ENCODE measurements at places on chromosomes 5 and 9. TPM values are rescaled to one million over a fixed set of nuclear protein-coding genes. Genes with fewer than 3 reads are reported as not detected.

TMEM252 gene
- total RNA-seq = not detected

GOLGA1 gene
- total RNA-seq = 9.6 TPM

TNC gene
- 3.3 TPM for total RNA-seq

TEX48 gene
- not detected for total RNA-seq

HTR4 gene
- not detected for total RNA-seq

CERCAM gene
- 15.2 TPM for total RNA-seq

SLU7 gene
- 28.7 TPM for total RNA-seq

PURA gene
- total RNA-seq = 9.0 TPM

PCDHGC5 gene
- total RNA-seq = 1.1 TPM

CCL27 gene
- 1.0 TPM for total RNA-seq

GRCh38 chr5:72123764-72124376, 16.6 kb downstream of the MAP1B start:
- no peak for DNase-seq
- H3K4me3 ChIP-seq = no peak overlapping the region
- H3K4me1 ChIP-seq = peaks cover 65% of the 10 kb centered on the region
- peak overlapping the region; percentile 30 for H3K27ac ChIP-seq
- H3K27me3 ChIP-seq = no peaks in the 10 kb centered on the region

GRCh38 chr9:13971966-13972655, 341.8 kb downstream of the NFIB start:
- no peaks in the 10 kb centered on the region for H3K27me3 ChIP-seq
- H3K4me1 ChIP-seq = no peaks in the 10 kb centered on the region
- no peak overlapping the region for H3K4me3 ChIP-seq
- H3K36me3 ChIP-seq = no peaks in the 10 kb centered on the region
- no peak for DNase-seq

- no peaks in the 10 kb centered on the region for H3K27me3 ChIP-seq
- no peak overlapping the region for H3K4me3 ChIP-seq
- no peak overlapping the region for H3K27ac ChIP-seq
- H3K4me1 ChIP-seq = peaks cover 6% of the 10 kb centered on the region
- no peak for DNase-seq
Observed at GRCh38 chr5:38737976-38738375, 107.8 kb upstream of the OSMR start.

GRCh38 chr9:4180907-4181605, 118.8 kb downstream of the GLIS3 start:
- no peaks in the 10 kb centered on the region for H3K36me3 ChIP-seq
- no peak overlapping the region for H3K4me3 ChIP-seq
- H3K27ac ChIP-seq = no peak overlapping the region
- H3K27me3 ChIP-seq = no peaks in the 10 kb centered on the region

DNA sequence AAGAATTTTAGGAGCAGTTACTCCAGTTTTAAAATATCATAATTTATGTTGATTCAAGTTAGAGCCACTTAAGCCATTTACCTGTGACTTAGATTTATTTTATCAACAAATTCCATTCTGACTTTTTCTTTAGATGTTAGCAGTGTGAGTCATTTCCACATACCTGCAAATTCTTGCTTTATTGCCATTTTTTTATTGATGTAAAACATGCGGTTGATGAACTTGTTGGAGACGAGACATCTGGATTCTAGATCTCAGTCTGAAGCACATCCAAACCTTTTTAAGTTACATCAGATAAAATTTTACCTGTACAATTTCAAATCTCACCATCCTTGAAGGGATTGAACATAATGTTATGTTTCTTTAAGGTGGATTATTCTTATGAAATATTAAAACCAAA, 240.9 kb downstream of the IRX1 start:
- H3K27ac ChIP-seq = no peak overlapping the region
- DNase-seq = no peak
- no peaks in the 10 kb centered on the region for H3K4me1 ChIP-seq
- no peak overlapping the region for H3K4me3 ChIP-seq
- H3K36me3 ChIP-seq = no peaks in the 10 kb centered on the region

- DNase-seq = no peak
- no peaks in the 10 kb centered on the region for H3K36me3 ChIP-seq
- H3K27me3 ChIP-seq = peaks cover 13% of the 10 kb centered on the region
Observed at GRCh38 chr5:159212657-159213462, 3.5 kb upstream of the RNF145 start.

DNA sequence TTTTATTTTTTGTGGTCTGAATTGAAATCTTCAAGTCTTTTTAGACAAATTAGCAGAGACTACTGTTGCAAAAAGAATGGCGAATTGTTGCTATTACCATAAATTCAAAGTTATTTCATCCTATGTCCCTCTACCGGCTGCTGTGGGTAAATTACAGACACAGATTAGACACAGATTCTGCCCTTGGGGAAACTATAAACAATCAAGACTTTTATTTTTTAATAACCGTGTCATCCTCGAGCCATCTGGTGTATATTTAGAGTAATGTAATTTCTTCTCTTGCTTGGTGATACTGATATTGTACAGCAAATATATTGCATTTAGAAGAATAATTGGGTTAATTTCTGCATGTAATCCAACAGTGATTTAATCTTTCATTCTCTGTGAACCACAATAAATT, 228.0 kb upstream of the ADAMTSL1 start:
- H3K4me1 ChIP-seq = no peaks in the 10 kb centered on the region
- no peak overlapping the region for H3K27ac ChIP-seq

- peaks cover 20% of the 10 kb centered on the region for H3K36me3 ChIP-seq
- H3K27me3 ChIP-seq = peaks cover 3% of the 10 kb centered on the region
- H3K4me1 ChIP-seq = peaks cover 58% of the 10 kb centered on the region
Observed at GRCh38 chr9:110133059-110133458, 74.9 kb downstream of the C9orf152 start.

DNA sequence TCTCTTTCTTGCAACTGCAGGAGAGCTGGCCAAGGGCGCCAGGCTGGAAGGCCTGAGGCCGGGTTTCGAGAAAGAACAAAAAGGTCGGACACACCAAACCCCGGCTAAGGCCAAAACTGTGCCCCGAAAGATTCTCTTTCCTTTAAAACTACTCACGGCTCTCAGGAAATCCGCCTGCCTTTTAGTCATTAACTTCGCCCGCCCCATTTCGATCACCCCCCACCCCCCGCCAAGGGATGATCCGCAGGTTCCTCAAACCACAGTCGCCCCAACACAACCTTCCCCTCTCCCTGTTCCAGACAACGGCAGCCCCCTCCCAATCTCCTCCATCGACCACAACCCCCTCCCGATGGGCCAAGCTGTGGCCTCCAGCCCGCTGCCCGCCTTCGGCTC, 536 bp downstream of the FEM1C start:
- H3K4me1 ChIP-seq = peaks cover 47% of the 10 kb centered on the region
- peak overlapping the region; percentile 93 for H3K4me3 ChIP-seq
- peaks cover 47% of the 10 kb centered on the region for H3K36me3 ChIP-seq
- no peak for DNase-seq
- peaks cover 6% of the 10 kb centered on the region for H3K27me3 ChIP-seq

GRCh38 chr9:22031655-22032411, 22.7 kb upstream of the CDKN2B start:
- DNase-seq = no peak
- no peak overlapping the region for H3K4me3 ChIP-seq
- H3K4me1 ChIP-seq = peaks cover 12% of the 10 kb centered on the region
- no peaks in the 10 kb centered on the region for H3K36me3 ChIP-seq
- H3K27ac ChIP-seq = no peak overlapping the region

GRCh38 chr9:127185931-127186781, 63.7 kb upstream of the ANGPTL2 start:
- DNase-seq = no peak
- H3K4me1 ChIP-seq = peaks cover 12% of the 10 kb centered on the region
- H3K27ac ChIP-seq = peak overlapping the region; percentile 2
- H3K36me3 ChIP-seq = no peaks in the 10 kb centered on the region
- no peaks in the 10 kb centered on the region for H3K27me3 ChIP-seq

DNA sequence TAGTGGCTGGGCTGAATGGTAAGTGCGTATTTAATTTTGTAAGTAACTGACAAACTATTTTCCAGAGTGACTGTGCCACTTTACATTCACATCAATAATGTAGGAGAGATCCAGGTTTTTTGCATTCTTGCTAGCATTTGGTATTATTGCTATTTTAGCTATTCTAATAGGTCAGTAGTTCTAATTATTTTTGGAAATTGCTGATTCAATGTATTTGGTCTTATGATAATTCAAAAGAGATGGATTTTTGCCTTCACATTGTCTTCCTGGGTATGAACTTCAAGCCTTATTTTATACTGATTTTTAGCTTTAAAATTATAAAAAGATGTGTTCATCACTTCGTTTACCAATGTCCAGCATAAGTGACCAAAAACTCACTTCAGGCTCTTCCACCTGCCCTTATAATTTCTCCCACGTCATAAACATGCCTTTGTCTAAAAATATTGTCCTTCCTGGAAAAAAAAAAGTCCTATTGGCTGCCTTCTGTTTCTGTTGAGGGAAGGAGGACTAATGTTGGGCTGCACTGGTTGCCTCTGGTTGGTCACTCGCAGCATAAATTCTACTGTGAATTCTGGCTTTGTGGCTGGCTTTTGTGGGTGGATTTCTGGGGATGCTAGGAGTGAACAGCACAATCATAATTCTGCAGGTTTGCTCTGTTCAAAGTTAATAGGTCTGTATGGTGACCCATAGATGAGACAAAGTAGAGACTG, 15.2 kb downstream of the FOXD1 start:
- DNase-seq = no peak
- H3K36me3 ChIP-seq = no peaks in the 10 kb centered on the region
- no peak overlapping the region for H3K27ac ChIP-seq
- H3K27me3 ChIP-seq = peaks cover 87% of the 10 kb centered on the region

GRCh38 chr9:91415290-91415689, 8.3 kb downstream of the NFIL3 start:
- H3K36me3 ChIP-seq = peaks cover 4% of the 10 kb centered on the region
- peaks cover 13% of the 10 kb centered on the region for H3K4me1 ChIP-seq
- no peak overlapping the region for H3K4me3 ChIP-seq
- DNase-seq = no peak
- H3K27me3 ChIP-seq = peaks cover 5% of the 10 kb centered on the region

DNA sequence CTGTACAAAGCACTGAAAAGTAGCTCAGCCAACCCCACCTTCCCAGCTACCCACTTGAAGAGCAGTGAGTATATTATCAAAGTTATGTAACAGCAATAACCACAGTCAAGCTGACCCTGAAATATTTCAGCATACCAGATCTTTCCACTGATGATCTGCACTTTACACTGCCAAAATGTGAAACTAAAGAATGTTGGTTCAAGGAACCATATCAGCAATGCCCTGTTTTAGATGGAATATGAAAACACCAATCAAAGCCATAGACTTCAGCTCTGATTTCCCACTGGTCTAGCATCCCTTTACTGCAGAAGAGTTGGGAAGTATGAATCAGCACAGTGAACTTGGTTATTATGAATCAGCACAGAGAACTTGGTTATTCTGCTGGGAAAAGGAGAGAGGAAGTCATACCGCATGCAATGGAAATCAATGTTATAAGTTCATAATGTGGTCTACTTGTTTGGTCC, 20.0 kb downstream of the CEMIP2 start:
- no peaks in the 10 kb centered on the region for H3K27me3 ChIP-seq

- no peak overlapping the region for H3K4me3 ChIP-seq
- H3K27ac ChIP-seq = no peak overlapping the region
- H3K36me3 ChIP-seq = no peaks in the 10 kb centered on the region
- H3K27me3 ChIP-seq = peaks cover 3% of the 10 kb centered on the region
- peaks cover 35% of the 10 kb centered on the region for H3K4me1 ChIP-seq
Observed at GRCh38 chr5:153456354-153456753, 34.1 kb upstream of the GRIA1 start.

DNA sequence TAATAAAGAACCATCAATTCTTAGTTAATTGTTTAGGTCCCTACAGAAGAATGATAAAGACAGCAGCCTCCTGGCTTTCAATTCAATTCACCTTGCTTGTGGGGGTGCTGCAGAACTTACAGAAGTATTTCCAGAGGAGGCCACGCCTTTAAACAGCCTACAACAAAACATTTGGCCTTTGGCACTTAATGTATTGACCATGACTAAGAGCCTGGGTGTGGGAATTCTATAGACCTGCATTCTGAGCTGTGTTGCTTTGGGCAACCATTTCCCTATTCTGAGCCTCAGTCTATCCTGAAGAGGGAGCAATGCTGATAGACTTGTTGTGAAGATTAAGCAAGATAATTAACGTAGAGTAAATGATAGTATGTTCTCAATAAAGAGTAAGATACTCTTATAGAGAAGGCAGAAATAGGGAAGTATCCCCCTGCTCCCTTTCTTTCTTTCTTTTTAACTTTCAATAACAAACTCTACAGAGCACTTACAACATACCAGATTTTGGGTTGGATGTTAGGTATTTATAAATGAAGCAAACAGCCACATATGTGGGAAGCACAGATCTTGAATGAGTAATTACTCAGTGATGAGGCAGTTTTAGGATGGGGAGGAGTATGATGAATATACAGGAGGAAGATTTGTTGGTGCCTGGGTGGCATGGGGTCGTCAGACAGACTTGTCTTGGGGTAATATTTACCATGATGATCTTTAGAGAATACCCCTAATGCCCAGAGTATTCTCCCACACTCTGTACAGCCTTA, 28.4 kb downstream of the PAPPA start:
- no peak for DNase-seq
- H3K27ac ChIP-seq = no peak overlapping the region
- H3K27me3 ChIP-seq = peaks cover 31% of the 10 kb centered on the region
- H3K36me3 ChIP-seq = no peaks in the 10 kb centered on the region
- no peak overlapping the region for H3K4me3 ChIP-seq

DNA sequence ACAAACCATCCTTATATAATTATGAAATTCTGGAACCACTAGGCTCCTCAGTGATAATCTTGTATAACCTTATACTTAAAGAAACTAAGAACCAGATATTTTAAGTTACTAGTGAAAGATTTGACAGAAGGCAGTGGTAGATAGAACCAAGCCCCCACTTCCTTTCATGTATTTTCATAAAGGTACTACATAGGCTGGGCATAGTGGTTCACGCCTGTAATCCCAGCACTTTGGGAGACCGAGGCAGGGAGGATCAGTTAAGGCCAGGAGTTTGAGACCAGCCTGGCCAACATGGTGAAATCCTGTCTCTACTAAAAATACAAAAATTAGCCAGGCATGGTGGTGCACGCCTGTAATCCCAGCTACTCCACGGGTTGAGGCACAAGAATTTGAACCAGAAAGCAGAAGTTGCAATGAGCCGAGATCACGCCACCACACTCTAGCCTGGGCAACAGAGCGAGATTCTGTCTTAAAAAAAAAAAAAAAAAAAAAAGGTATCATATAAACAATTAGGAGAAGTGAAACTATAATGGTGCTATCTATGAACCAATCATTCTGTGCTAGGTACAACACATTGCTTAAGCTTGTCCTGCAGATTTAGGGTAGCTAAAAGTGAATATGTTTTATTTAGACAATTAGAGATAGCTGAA, 27.9 kb upstream of the DTWD2 start:
- no peaks in the 10 kb centered on the region for H3K27me3 ChIP-seq
- no peak overlapping the region for H3K27ac ChIP-seq
- no peak overlapping the region for H3K4me3 ChIP-seq
- no peak for DNase-seq

- peaks cover 17% of the 10 kb centered on the region for H3K4me1 ChIP-seq
- H3K4me3 ChIP-seq = no peak overlapping the region
- no peaks in the 10 kb centered on the region for H3K27me3 ChIP-seq
- peaks cover 6% of the 10 kb centered on the region for H3K36me3 ChIP-seq
Observed at GRCh38 chr9:129994882-129995281, 48.1 kb downstream of the FNBP1 start.

- peaks cover 10% of the 10 kb centered on the region for H3K36me3 ChIP-seq
- no peaks in the 10 kb centered on the region for H3K27me3 ChIP-seq
- H3K27ac ChIP-seq = no peak overlapping the region
- DNase-seq = peak; percentile 14
- no peak overlapping the region for H3K4me3 ChIP-seq
- no peaks in the 10 kb centered on the region for H3K4me1 ChIP-seq
Observed at GRCh38 chr5:41843456-41844370, 26.5 kb downstream of the OXCT1 start.
